Right renal cortex interstitium (tissue), 3 donors: ENCODE measurements at places on chromosomes 5 and 9. TPM values are rescaled to one million over a fixed set of nuclear protein-coding genes. Genes with fewer than 3 reads are reported as not detected.

DNA sequence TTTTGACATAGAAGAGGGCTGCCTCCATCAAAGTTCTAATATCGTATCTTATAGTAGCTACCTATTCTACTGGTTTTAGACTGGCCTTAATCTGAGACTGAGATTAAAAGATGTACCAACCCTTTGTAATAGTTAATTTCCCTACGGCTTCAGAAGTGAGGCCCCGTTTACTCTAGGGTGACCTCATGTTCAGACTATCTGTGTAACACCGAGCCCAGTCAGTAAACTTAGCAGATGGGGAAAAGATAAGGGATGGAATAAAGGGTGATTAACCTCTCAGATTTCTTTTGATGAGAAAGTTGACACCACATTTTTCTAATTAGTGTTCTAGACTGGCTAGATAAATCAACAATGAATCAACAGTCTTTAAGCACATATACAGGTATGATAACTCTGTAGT lies 283.1 kb downstream of the KCTD16 start:
- no peak for DNase-seq

- DNase-seq = no peak
These were observed 91.1 kb downstream of the DMRTA1 start for GRCh38 chr9:22537721-22538120.

The ZFP37 gene
- 12.9 TPM for polyA plus RNA-seq

GRCh38 chr9:129154866-129155477 lies 23.1 kb downstream of the IER5L start:
- DNase-seq = no peak

DNA sequence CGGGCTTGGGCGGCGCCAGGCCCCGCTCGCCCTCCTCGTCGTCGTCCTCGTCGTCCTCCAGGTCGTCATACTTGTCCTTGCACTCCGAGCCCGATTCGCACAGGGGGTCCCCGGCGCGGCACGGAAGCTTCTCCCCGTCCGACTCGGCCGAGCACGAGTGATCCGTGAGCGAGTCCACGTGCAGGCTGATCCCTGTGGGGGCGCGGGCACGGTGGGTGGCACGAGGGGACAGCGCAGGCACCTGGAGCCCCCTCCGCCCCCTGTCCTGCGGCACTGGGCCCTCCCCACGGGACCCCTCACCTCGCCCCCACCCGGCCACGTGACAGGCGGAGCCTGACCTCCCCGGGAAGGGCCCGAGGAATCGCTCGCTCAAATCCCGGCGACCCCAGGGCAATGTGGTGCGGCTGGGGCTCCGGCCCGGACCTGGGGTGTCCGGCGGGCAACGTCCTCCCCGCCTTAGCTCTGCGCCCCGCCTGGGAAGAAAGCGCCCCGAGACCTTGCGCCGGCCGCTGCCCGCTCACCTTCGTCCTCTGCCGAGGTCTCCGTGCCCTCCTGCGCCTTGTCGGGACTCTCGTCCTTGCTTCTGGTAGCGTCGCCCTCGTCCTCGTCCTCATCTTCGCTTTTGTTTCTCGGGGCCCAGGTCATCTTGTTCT lies 2.5 kb downstream of the IRX2 start:
- no peak for DNase-seq

The WDR31 gene
- polyA plus RNA-seq = 7.2 TPM

- no peak for DNase-seq
These were observed 1.9 kb downstream of the CERT1 start for GRCh38 chr5:75509546-75509945.

GRCh38 chr5:59618644-59619043 lies 274.9 kb downstream of the PDE4D start:
- DNase-seq = no peak

The SIT1 gene
- polyA plus RNA-seq = 0.36 TPM

The STXBP1 gene
- 29.9 TPM for polyA plus RNA-seq

DNA sequence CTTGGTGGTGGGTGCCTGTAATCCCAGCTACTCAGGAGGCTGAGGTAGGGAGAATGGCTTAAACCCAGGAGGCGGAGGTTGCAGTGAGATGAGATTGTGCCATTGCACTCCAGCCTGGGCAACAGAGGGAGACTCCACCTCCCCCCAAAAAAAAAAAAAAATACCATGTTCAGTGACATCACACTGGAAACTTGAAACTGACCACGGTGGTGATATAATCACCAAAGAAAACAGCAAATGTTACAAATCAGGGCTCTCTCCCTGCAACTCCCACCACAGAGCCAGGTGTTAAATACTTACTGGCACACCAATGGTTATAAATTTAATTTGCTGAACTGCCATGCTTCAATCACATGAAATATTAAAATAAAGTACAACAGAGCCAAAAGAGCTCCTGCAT lies 81.4 kb downstream of the ZNF608 start:
- no peak for DNase-seq
